ENCODE measurements at places on chromosomes 13 and 19.

DNA sequence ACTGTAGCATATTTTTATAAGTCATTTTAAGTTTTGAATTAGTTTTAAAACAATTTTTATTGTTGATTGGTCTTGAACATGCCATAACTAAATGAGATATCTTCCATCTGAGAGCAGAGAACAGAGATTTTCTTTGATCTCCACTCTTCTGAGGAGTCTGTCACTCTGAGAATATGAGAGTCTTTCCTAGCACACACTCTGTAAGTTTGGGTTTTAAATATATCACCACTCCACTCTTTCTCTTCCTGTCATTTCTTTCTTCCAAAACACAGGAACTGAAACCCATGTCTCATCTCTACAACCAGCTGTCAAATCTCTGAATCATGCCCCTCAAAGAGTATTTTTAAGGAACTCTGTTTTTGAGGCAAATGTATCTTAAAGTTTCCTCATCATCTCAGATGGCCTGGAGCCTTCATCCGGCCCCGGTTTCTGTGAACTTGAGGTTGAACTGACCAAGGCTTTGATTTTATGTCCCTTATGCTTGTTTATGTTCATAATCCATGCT is 698.2 kb upstream of the SGCG start:
- H3K27me3 ChIP-seq: no peaks in the 10 kb centered on the region
- H3K4me1 ChIP-seq: peaks cover 11% of the 10 kb centered on the region
- DNase-seq: no peak
- H3K27ac ChIP-seq: no peak overlapping the region
- H3K4me3 ChIP-seq: no peak overlapping the region

- H3K4me1 ChIP-seq: no peaks in the 10 kb centered on the region
- H3K36me3 ChIP-seq: no peaks in the 10 kb centered on the region
- H3K27me3 ChIP-seq: no peaks in the 10 kb centered on the region
- no peak overlapping the region for H3K27ac ChIP-seq
Measured at GRCh38 chr13:55615081-55615480, 1525.6 kb upstream of the PRR20A start.

GRCh38 chr19:42115705-42116104 is 16.5 kb downstream of the POU2F2 start:
- H3K27ac ChIP-seq: no peak overlapping the region
- no peaks in the 10 kb centered on the region for H3K36me3 ChIP-seq
- no peak overlapping the region for H3K4me3 ChIP-seq
- no peak for DNase-seq

DNA sequence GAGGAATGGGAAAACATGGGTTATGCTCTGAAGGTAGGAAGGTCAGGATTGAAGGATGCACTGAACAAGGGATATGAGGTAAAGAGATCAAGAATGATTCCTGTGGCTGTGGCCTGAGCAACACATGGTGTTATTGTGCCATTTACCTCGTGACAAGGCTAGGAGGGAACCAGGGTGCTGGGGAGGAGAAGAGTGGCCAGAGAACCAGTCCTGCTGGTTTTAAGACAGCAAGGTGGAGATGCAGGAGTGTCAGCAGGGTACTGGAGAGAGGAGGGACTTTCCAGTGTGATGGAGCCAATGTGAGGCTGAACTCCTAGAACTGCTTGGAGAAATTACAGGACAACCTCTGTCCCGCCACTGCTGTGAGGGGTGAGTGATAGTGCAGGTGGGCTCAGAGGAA is 282.4 kb downstream of the MYO16 start:
- H3K4me3 ChIP-seq: no peak overlapping the region
- no peak overlapping the region for H3K27ac ChIP-seq
- H3K4me1 ChIP-seq: peaks cover 25% of the 10 kb centered on the region
- no peaks in the 10 kb centered on the region for H3K36me3 ChIP-seq

DNA sequence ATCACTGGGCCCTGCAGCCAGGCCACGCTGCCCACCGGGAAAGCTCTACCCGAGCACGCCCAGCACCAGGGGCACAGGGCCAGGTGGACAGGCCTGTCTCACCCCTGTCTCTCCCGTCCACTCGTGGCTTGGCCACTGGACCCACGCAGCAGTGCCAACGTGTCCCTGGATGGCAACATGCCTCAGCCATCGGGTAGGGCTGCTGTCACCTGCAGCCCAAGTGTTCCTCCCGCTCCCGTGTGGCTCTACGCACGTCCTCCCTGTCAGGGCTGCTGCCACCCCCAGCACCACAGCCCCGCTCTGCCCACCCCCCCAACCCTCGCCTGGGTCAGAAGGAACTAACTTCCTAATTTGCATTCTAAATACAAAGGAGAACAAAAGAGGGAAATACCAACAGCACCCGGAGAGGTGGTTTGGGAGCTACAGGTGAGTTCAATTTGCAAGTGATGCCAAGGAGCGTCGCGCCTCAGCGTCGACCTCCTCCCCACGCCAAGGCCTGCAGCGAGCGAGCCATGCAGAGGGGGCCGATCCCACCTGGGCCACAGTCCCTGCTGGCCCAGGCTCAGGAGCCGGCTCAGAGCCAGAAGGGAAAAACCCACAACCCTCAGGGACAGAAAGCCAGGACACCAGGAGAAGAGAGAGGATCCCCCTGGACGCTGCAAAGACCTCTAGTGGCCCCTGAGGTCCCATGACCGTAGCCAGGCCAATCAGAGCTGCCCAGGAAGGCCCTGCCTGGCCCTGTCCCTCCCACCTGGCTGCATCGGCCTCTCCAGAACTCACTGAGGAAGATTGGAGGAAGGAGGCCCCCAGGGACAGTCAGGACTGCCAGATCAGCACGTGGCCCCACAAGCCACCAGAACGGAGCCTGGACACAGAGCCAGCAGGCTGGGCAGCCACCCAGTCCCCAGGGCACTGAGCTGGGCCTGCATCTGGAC is 128.4 kb upstream of the SPACA7 start:
- H3K4me3 ChIP-seq: no peak overlapping the region
- no peaks in the 10 kb centered on the region for H3K27me3 ChIP-seq
- no peaks in the 10 kb centered on the region for H3K4me1 ChIP-seq
- DNase-seq: no peak

DNA sequence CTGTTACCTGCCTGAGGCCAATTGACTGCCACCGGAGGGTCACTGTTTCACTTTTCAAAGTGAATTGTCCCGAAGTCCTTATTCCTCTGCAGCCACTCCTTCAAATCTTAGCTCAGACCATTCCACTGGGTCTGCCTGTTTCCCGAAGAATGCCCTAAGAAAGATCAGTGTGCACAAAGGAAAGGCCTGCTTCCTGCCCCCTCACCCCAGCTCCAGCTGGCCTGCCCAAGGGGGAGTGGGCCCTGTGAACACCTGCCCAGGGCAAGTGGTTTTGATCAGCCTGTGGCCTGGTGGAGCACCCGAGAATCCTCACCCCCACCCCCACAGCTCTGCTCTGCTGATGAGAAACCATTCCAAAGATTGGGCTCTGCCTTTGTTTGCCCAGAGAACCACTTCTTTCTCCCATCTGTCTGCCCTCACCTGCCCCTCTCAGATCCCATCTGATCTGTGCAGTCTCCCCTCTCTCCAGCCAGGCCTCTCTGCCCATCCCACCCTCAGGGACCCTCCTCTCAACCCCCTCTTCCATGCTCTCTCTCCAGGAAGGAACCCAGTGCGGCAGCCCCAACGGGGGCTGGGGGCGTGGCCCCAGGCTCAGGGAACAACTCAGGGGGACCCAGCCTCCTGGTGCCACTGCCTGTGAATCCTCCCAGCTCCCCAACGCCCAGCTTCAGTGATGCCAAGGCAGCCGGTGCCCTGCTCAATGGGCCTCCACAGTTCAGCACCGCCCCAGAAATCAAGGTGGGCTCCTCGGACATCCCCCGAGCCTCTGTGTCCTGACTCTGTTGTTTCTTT is 10.3 kb downstream of the LENG1 start:
- DNase-seq: no peak
- no peaks in the 10 kb centered on the region for H3K4me1 ChIP-seq
- H3K36me3 ChIP-seq: no peaks in the 10 kb centered on the region
- no peak overlapping the region for H3K4me3 ChIP-seq
- no peak overlapping the region for H3K27ac ChIP-seq

GRCh38 chr19:3547301-3547731 is 8.3 kb downstream of the TEKTIP1 start:
- H3K27me3 ChIP-seq: no peaks in the 10 kb centered on the region
- H3K4me1 ChIP-seq: no peaks in the 10 kb centered on the region
- H3K27ac ChIP-seq: no peak overlapping the region
- no peak overlapping the region for H3K4me3 ChIP-seq

DNA sequence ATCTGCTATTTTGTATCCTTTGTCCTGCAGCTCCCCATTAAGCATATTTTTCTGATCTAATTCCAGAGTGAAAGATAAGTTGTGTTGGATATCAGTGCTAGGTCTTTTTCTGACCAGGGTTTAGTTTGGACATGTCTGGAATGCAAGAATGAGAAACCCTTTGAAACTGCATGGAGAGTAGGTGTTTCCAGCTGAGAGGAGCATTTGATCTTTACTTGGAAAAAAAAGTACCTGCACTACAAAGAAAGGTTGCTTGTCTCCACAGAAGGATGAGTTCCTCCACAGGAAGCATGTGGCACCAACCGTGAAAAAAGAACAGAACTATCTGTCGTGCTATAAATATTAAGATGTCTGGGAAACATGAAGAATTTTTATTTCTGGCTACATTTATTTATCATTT is 36.6 kb upstream of the MED4 start:
- H3K36me3 ChIP-seq: no peaks in the 10 kb centered on the region
- peaks cover 13% of the 10 kb centered on the region for H3K4me1 ChIP-seq
- no peak overlapping the region for H3K27ac ChIP-seq

GRCh38 chr19:30288911-30289310 is 83.3 kb upstream of the ZNF536 start:
- no peak for DNase-seq
- H3K36me3 ChIP-seq: no peaks in the 10 kb centered on the region
- no peak overlapping the region for H3K4me3 ChIP-seq
- H3K4me1 ChIP-seq: no peaks in the 10 kb centered on the region

- no peaks in the 10 kb centered on the region for H3K27me3 ChIP-seq
- H3K4me1 ChIP-seq: peaks cover 29% of the 10 kb centered on the region
- H3K27ac ChIP-seq: no peak overlapping the region
- DNase-seq: no peak
- H3K4me3 ChIP-seq: no peak overlapping the region
Measured at GRCh38 chr13:110524541-110525257, 36.8 kb downstream of the RAB20 start.

- no peaks in the 10 kb centered on the region for H3K27me3 ChIP-seq
- no peak overlapping the region for H3K27ac ChIP-seq
- peaks cover 16% of the 10 kb centered on the region for H3K36me3 ChIP-seq
- no peak for DNase-seq
- H3K4me3 ChIP-seq: no peak overlapping the region
Measured at GRCh38 chr19:16376241-16376640, 51.6 kb downstream of the KLF2 start.

DNA sequence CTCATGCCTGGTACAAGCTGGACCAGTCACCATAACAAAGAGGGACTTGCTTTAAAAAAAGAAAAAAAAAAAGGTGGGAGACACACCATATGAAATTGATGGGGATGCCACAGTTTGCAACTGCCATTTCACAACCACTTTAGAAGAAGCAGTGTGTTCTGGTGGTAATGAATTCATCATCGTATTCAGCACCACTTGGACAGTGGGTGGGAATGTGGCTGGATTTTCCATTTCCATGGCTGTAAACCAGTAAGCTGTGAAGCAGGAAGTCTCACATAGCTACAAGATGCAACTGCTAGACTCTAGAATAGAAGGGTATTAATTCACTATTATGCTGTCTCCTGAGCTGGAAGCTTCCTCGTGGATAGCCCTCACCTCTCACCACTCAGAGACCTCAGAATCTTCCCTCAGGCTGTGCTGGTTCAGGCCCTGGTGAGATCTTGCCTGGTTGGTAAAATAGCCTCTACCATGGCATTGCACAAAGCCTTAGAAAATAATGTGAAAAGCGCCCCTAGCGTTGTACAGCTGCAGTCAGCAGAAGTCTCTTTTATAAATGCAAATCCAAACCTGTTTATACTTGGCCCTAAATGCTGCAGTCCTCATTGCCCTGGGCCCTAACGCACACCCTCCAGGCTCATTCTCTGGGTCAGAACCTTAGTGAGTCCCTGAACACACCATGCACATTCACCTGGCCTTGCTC is 150.7 kb downstream of the KCTD15 start:
- H3K36me3 ChIP-seq: no peaks in the 10 kb centered on the region
- DNase-seq: no peak
- H3K4me3 ChIP-seq: no peak overlapping the region
- H3K27me3 ChIP-seq: no peaks in the 10 kb centered on the region
- H3K4me1 ChIP-seq: no peaks in the 10 kb centered on the region

DNA sequence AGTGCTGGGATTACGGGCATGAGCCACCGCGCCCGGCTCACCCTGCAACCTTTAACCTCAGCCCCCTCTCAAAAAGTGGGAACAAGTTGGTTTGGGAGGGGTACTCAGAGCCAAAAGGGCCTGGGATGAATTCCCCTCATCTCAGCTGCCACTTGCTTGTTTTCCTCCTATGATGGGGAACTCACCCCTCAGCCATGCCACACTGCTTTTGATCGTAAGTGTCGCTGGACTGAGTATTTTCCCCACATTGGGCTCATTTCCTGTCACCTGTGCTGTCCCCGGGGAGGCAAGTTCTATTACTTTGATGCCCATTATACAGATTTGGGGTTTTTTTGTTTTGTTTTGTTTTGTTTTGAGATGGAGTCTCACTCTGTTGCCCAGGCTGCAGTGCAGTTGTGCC is 6.5 kb downstream of the R3HDM4 start:
- no peak for DNase-seq
- no peak overlapping the region for H3K27ac ChIP-seq
- H3K27me3 ChIP-seq: no peaks in the 10 kb centered on the region
- no peak overlapping the region for H3K4me3 ChIP-seq
- H3K36me3 ChIP-seq: no peaks in the 10 kb centered on the region

DNA sequence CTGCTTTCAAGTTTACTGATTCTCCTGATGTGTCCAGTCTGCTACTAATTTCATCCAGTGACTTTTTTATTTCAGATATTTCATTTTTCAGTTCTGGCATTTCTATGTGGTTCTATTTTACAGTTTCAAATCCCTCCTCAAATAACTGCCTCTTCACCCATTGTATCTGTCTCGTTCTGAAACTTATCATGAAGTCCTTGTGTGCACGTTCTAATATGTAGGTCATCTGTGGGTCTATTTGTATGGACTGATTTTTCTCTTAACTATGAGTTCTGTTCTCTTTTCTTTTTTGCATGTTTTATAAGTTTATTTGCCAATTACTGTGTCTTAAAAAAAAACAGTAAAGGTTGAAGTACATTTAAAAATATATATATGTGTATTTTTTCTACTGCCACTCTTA is 43.3 kb downstream of the KCNC3 start:
- no peaks in the 10 kb centered on the region for H3K27me3 ChIP-seq
- no peak overlapping the region for H3K4me3 ChIP-seq
- no peaks in the 10 kb centered on the region for H3K36me3 ChIP-seq
- DNase-seq: no peak

- no peaks in the 10 kb centered on the region for H3K36me3 ChIP-seq
- no peaks in the 10 kb centered on the region for H3K27me3 ChIP-seq
- H3K27ac ChIP-seq: no peak overlapping the region
Measured at GRCh38 chr19:48210005-48210404, 39.5 kb downstream of the ZSWIM9 start.

Data from vagina (tissue), 2 donors.